Activated CD4-positive, alpha-beta T cell treated with anti-CD3 and anti-CD28 coated beads, Interleukin-2, amount 10 ng/mL, durations not matched to agents 24 days and 14 days (primary cell): ENCODE measurements at places on chromosomes 2 and 18. TPM values are rescaled to one million over a fixed set of nuclear protein-coding genes. Genes with fewer than 3 reads are reported as not detected.

SULT1C4 gene
- total RNA-seq = not detected in 2 replicates

TYMS gene
- 269 and 276 TPM in 2 replicates for total RNA-seq

DNA sequence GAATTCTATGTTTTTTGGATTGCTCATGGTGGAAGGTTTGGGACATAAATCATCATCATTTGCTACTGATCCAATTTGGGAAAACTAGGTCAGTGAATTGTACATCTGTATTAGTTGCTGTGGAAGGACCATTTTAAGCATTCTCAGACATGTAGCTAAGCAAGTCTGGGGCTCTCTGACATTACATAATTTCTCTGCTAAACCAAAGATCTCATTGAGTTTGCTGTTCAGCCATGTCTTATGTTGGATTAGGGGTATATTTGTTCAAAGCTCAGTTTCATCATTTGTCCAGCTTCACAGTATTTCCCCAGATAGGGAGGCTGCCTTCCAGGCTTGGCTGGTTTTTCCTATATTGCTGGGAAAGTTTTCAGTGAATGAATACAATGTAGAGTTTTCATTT lies 399.7 kb downstream of the MTX2 start:
- no peak overlapping the region for H3K4me3 ChIP-seq
- no peaks in the 10 kb centered on the region for H3K36me3 ChIP-seq
- H3K4me1 ChIP-seq = no peaks in the 10 kb centered on the region
- peaks cover 38% of the 10 kb centered on the region for H3K27me3 ChIP-seq
- H3K27ac ChIP-seq = no peak overlapping the region
- DNase-seq = no peak

- DNase-seq = no peak
- H3K4me3 ChIP-seq = no peak overlapping the region
- H3K4me1 ChIP-seq = no peaks in the 10 kb centered on the region
Measured at GRCh38 chr2:71595569-71595968, 142.2 kb downstream of the DYSF start.

DNA sequence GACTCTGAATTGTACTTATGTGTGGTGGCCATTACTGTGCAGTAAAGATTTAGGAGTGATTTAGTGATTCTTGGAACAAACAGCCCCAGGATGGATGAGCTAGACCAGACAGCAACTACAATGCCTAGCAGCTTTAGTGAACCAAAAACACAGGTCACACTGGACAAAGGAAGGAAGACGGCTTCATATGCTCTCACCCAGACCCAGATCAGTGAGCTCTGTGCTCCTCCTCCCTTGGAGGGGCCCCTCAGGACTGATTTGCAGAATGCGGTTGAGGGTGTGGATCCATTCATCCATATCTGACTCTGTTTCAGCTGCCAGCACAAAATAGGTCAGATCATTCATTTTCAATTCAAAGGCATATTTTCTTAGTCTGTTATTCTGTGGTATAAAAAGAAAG lies 159.7 kb upstream of the CCDC195 start:
- H3K4me1 ChIP-seq = peaks cover 13% of the 10 kb centered on the region
- DNase-seq = no peak
- peaks cover 88% of the 10 kb centered on the region for H3K36me3 ChIP-seq

DNA sequence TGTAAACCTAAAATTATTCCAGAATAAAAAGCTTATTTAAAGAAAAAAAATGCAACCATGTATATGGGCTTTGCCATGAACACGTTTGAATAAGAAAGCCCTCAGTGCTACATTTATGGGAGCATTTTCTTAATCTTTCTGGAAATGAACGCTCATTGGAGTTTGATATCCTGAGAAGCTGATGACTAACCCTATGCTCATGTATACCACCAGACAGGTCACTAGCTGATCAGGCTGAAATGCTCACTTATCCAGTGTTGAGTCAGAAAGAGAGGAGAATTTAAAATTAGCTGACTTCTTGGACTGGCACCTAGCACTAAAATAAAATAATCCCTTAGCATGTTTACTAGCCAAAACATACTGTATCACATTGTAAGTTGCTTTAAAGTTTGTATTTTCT lies 254.9 kb upstream of the SIX3 start:
- no peaks in the 10 kb centered on the region for H3K36me3 ChIP-seq
- H3K4me3 ChIP-seq = no peak overlapping the region
- DNase-seq = no peak
- peaks cover 2% of the 10 kb centered on the region for H3K4me1 ChIP-seq
- no peak overlapping the region for H3K27ac ChIP-seq
